ENCODE measurements at places on chromosomes 12 and 14.

GRCh38 chr14:31508135-31508534 lies 20.3 kb upstream of the GPR33 start:
- DNase-seq = no peak

DNA sequence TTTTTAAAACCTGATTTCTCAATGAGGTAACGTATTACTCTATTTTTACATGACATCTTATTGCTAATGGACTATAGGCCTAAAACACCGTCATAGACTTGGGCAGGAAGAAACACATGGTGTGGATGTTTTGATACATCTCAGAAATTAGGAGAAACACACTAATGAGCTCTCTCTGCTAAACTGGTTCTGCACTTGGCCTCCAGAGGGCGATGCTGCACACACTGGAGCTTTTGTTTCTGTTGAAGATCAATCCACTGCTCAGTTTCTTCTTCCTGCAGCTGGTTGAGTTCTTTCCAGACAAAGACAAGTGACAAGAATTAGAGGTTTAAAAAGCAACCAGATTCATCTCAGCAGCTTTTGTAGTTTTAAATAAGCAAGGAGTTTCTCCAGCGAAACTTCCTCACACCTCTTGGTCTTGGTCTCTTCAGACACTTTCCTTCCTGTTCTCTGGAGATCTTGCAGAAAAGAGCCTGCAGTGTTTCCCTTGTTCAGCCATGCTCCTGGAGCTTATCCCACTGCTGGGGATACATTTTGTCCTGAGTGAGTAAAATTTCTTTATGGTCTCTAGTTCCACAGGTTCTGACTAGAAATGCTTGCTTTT lies 178.5 kb upstream of the OR4E1 start:
- no peak for DNase-seq

DNA sequence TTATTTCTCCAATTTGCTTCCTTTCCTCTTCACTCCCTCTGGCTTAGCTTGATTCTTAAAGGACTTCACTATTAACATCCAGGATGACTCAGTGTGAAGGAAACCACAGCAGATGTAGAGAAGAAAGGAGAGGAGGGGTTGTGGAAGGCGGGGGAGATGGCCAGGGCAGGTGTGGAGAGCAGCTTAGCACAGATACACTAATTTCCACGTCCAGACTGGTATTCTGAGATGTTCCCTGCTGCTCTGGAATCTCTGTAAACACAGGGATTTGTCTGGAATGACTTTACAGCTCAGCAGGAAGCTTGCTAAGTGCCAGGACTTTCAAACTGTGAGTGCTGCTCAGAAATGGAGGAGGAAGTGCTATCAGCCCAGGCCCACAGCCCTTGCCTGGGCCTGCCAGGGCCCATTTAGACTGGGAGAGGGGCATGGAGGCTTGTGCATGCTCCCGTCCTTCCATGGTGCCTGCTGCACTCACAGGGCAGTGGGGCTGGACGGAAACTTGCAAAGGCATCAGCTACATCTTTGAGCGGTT lies 202.5 kb upstream of the DDHD1 start:
- DNase-seq = no peak

DNA sequence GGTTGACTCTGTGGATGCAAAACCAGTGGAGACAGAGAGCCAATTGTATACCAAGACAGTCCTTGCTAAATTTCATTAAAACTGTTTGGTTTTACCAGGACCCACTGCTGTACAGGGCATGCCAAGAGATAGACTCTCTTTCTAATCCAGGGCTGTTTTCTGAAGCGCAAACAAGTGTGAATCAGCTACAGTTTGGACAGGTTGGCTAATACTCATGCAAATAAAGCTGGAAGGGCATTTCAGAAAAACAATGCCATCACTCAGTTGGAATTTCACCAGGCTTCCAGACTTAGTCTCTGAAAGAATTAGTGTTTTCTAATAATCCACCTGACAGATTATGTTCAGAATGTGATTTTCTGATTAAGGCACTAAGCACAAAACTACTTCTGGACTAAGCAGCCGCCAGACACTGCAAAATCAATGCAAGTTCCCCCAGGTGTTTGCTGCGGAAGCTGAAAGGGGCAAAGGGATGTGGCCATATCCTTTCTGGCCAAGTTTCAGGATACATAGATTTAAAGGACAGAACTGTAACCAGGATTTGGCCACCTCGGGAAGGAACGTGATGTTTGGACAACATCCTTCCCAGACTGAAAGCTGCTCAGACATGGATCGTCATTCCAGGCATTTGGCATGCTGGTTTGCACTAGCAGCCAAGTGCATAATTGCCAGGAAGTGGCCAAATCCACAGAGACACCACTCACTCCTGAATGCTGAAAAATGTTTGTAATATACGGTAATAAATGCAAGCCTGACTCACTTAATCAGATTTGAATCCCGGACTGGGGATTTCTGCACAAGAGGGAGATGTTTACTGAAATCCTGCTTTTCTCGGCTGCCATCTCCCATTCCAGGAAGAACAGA lies 32.0 kb upstream of the CDKN3 start:
- peak; percentile 47 for DNase-seq

DNA sequence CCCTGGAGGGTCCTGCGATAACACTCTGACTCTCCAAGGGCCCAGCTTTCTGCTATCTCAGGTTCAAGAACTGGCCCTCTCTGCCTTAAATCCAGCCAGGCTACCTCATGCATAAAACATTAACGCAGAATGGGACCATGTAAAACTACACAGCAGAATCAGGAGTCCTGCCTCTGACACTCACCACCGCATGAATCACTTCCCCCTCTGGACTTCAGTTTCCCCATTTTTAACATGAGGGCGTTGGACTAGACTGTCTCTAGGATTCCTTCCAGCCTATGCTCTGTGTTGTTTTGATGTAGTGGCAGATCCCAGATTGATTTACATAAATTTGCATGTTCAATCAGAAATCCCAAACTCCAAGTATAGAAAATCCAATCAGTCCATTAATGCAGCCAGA lies 3.3 kb downstream of the NCKAP5L start:
- no peak for DNase-seq

GRCh38 chr12:27309293-27309994 lies 23.2 kb upstream of the BMAL2 start:
- no peak for DNase-seq

DNA sequence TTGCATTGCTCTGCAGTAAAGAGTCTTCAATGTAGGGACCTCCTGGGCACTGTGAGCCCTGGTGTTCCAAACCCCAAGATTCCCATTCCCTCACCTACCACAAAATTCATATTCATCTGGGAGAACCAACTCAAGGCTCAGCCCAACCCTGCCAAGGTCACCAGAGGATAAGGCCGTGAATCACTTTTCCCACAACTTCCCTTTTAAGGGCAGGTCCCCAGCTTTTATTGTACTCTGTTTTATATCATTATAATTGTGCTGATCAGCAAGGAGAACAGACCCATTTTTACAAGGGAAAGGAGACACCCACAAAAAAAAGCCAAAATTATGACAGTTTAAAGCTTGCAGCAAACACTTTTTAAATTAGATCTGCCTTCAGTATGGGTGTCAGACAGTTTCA lies 363.0 kb upstream of the FKBP4 start:
- no peak for DNase-seq

- no peak for DNase-seq
These were observed 63.2 kb upstream of the INSM2 start for GRCh38 chr14:35470755-35471154.

Measured in T1000 (cell line).